ENCODE measurements at places on chromosomes 5 and 9.

DNA sequence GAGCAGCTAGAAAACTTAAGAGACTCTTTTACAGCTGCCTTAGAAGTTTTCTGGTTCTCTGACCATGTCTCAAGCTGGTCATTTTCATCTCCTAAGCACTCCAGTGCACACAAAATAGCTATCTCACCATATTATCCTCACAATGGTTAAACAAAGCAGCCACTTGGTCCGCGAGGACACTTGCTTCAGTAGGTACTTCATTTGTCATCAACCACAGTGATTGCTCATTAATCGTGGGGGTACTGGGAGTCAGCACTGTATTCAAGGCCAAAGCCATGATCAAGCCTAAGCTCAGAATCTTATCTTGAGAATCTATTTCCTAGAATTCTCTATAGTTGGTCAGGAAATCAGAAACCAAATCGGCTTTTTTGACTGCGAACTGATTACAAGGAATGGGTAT, 2.9 kb downstream of the ARL14EPL start:
- no peak for DNase-seq

GRCh38 chr5:135477613-135478066, 25.5 kb upstream of the TIFAB start:
- no peak for DNase-seq

- DNase-seq: no peak
These were observed 593.8 kb downstream of the CDK5RAP2 start for GRCh38 chr9:119986205-119986604.

DNA sequence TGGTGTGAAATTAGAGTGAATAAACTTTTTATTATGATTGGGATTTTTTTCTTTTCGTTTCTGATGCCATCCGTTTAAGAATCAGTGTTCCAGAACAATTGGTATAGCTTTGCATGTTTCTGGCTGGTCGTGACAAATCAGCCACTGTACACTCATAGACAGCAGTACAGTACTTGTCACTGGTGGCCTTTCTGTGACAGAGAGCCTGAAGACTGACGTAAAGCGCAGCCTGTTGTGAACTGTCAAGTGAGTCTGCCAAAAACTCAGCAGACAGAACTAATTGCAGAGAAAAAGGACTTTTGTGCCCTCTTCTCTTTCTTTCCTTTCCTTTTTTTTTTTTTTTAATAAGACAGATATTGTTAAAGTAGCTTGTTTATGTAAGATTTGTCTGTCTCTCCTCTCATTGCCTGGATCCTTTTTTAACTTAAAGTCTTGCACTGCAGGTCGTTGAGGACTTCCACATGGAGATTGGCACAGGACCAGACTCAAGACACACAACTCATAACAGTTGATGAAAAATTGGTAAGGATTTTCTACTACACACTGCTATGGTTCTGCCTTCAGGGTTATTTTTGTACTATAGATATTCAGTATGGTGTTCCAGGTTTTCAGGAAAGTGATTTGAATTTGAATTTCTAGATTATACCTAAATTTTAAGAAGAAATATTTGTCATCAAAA, 42.7 kb downstream of the NDUFS4 start:
- DNase-seq: no peak

DNA sequence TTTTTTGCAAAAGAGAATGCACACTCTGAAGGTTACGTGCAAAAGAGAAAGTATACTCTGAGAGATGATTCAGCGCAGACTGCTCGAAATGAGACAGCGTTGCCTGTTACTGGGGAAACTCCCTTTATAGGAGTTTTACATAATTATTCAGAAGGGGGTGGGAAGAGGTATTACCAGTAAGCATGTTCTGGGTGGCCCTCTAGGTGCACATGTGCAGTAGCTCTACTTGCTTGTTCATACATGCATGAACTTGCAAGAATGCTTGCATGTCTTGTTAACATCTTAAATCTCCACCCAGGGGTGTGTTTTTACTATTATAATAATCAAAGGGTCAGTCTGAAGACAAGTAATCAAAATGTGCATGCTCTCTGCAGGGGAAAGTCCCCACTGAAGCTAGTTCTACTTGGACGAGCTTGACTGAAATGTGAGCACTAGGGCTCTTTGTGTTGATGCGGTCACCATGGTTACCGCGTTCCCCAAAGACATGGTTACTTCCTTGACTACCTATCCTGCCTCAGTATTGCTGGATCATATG, 75.5 kb downstream of the SGCD start:
- DNase-seq: peak; percentile 58

- DNase-seq: peak; percentile 14
These were observed 15.7 kb upstream of the AGXT2 start for GRCh38 chr5:35063414-35063813.

DNA sequence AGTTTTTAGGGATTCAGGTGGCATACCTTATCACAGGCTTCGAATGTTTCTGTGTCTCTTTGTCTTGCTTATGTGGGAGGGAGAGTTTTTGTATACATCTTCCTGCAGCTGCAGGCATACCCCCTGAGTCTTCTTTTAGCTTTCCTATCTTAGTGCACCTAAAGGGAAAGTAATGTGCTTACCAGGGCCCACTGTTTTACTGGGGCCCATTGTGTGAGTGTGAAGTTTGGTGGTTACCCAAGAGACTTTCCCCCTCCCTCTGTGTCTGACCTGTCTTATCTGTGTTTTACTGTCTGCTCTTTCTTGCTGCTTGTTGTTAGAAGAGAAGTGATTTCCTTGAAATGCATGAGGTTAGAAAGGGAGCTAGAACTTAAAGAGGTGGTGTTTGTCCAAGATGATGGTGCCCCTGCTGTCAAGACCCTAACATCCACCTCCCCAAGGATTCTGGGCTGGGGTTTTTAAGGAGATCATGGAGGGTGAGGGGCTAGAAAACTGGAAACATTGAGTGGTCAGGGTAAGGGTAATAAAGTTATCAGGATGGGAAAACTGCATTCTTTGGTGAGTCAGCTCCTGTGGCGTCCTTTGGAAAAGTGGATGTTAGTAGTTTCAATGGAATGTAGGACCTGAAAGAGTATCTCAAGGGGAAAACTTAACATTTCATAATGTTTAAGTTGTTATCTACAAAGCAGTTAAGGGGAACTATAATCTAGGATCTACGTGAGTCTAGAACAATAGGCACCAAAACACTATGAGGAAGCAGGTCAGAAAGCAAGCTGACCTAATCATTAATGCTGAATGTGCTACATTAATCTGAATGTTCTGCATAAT, 583.5 kb upstream of the TUSC1 start:
- DNase-seq: peak; percentile 66

- peak; percentile 75 for DNase-seq
These were observed 14.8 kb downstream of the NCS1 start for GRCh38 chr9:130186839-130187522.

GRCh38 chr9:75636427-75637045, 253.9 kb upstream of the PCSK5 start:
- DNase-seq: no peak

DNA sequence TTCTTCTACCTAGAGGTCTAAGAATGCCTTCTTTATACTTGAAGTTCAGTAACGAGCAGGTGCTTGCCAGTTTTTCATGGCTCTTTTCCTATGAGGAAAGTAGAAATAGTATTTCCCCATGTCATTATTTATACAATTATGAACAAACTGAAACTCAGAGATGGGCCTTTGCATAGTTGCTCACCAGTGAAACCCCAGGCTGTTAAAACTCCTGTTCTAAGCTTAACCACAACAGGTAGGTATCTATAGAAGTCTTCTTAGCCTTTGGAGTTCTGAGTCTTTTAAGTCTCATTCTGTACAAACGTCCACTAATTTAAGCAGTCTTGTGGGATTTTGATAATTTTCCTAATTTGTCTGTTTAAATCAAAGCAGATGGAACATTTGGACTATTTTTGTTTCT, 90.1 kb downstream of the STARD4 start:
- DNase-seq: no peak

GRCh38 chr5:96262105-96262504, 170.9 kb downstream of the PCSK1 start:
- no peak for DNase-seq

- no peak for DNase-seq
These were observed 294.4 kb downstream of the MEF2C start for GRCh38 chr5:88588609-88589008.

- no peak for DNase-seq
These were observed 689 bp upstream of the GLRA1 start for GRCh38 chr5:151925340-151925739.

DNA sequence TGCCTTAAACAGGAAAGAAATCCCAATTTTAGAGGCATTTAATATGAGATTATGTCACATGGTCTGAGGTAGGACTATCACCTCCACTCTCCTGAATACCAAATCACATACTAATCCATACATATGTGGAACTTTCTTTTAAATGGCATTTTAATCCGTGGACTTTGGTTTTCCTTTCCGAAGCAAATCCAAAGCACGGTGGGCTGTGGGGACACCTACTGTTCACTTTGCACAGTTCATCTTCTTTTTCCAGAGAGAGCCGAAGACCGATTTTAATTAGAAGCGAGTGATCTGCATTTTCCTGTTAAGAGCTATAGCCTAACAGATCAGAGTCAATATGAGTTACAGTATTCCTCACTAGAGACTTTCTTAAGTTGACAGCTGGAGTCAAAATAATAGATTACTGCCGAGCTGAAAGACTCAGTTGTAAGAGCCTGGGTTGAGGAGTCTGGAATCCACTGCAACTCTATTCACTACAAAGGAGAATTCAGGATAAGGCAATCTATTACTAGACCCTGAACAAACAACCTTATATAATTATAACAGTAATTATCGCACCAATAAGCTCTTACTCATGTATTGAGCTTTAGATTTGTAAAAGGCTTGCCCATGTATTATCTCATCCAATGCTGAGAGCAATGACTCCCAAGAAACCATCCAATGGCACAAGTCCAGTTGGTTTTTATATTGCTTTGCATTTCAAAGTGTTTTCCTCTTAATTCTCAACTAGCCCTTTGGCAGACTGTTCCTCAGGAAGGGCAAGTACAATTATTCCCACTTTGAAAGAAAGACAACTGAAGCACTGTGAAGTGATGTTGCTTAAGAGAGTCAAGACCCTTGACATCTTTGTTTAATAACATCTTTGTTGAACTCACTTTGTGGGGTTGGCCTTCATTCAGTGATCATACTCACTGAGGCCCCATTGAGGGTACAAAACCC, 144.7 kb downstream of the TRPM6 start:
- peak; percentile 41 for DNase-seq

DNA sequence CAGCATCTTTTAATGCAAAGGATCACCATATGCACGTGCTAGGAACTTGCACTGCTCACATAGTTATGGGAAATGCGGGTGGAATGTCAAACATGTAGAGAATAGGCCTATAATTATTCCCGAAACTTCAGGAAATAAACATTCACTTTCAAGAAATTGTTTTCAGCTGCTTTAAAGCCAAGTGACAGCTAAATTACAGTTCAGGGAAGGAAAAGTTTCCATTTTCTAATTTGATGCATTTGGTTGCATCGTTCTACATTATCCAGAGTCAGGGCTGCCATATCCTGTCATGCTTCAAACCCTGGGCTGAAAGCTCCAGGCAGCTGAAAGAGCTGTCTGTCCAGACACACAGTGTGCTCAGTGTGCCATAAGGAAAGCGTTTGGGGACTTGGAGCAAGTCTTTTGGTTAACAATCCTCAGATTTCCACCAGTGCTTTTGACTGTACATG, 518.1 kb downstream of the CSNK1G3 start:
- no peak for DNase-seq

- DNase-seq: no peak
These were observed 12.4 kb downstream of the IFNA1 start for GRCh38 chr9:21452681-21453080.

- DNase-seq: peak; percentile 81
These were observed 795 bp upstream of the PJA2 start for GRCh38 chr5:109410389-109411148.

GRCh38 chr9:70975821-70976220, 145.6 kb downstream of the TRPM3 start:
- no peak for DNase-seq

- no peak for DNase-seq
These were observed 144.4 kb upstream of the ANKRD55 start for GRCh38 chr5:56377573-56377972.

DNA sequence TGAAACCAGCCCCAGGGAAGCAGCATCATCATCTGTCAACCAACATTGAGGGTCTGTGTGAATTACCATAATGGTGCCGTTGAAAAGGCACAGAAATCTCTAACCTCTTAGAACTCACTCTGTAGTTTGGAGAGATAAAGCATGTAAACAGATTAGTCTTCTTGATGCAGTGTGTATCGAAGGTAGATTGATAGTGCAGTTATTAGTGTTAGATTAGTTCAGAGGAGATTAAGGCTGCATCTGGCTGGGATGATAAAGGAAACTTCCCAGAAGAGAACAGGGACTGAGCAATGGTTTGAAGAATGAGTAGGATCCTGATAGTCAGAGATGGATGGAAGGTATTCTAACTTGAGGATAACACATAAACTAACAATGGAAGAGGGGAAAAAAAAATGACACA, 651.5 kb downstream of the TLE1 start:
- no peak for DNase-seq

GRCh38 chr9:79026316-79026715, 545.4 kb upstream of the TLE4 start:
- DNase-seq: peak; percentile 67

GRCh38 chr5:124332273-124332672, 414.2 kb downstream of the ZNF608 start:
- DNase-seq: no peak

DNA sequence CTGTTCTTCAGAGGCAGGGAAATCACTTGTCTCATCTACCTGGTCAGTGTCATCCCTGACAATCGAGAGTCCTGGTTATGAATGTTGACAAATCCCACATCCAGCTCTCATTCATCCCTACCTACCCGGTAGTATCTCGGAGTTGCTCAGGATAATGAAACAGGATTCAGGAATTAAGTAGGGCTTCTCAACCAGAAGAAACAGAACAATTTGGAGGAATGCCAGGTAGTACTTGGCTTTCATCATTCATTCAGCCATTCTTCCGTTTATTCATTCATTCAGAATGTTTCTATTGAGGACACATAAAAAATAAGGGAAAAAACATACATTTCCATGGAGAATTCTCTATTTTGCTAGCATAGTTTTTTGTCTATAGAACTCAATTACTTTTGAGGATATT, 195.0 kb downstream of the ARHGEF28 start:
- no peak for DNase-seq

DNA sequence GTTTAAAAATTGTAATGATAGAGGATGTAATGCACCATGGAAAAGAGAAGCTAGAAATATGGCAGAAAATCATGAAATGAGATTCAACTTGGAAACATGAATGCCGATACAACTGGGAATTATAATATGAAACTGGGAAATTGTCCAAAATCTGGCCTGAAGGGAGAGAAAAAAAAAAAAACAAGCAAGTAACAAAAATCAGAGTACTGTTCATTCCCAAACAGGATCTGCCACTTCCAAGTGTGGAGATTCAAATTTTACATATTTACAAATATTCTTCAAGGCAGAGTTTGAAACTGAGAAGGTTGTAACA, 56.6 kb upstream of the MOCS2 start:
- DNase-seq: no peak

- no peak for DNase-seq
These were observed 708.8 kb downstream of the PTPRD start for GRCh38 chr9:9904041-9904440.

- no peak for DNase-seq
These were observed 560 bp downstream of the DOCK2 start for GRCh38 chr5:169637549-169638121.

Data from MCF 10A (cell line).